Liver (tissue), 10 donors: ENCODE measurements at places on chromosomes 11 and 22.

GRCh38 chr11:21723678-21724077, 469.2 kb upstream of the ANO5 start:
- no peak for DNase-seq

GRCh38 chr22:36156515-36157419, 3.8 kb downstream of the APOL3 start:
- no peak for DNase-seq

DNA sequence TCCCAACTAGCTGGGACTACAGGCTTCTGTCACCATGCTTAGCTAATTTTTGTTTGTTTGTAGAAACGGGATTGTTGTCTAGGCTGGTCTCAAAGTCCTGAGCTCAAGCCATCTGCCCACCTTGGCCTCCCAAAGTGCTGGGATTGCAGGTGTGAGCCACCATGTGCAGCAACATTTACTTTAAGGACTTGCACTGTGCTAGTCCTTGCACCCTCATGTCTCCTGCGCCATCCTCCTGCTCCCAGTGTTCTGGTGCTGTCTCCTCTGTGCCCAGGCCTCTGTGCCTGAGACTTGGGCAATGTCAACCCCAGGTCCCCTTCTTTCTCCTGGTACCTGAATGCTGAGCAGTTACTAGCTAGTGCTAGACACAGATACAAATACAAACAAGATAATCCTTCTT, 26.7 kb downstream of the WEE1 start:
- no peak for DNase-seq

- DNase-seq, result no peak
Observed at GRCh38 chr11:110290591-110291334, 5.7 kb downstream of the RDX start.

- no peak for DNase-seq
Observed at GRCh38 chr11:111967649-111968048, 30.5 kb downstream of the DIXDC1 start.

GRCh38 chr22:37623075-37624016, 14.7 kb downstream of the GGA1 start:
- peak; percentile 76 for DNase-seq

DNA sequence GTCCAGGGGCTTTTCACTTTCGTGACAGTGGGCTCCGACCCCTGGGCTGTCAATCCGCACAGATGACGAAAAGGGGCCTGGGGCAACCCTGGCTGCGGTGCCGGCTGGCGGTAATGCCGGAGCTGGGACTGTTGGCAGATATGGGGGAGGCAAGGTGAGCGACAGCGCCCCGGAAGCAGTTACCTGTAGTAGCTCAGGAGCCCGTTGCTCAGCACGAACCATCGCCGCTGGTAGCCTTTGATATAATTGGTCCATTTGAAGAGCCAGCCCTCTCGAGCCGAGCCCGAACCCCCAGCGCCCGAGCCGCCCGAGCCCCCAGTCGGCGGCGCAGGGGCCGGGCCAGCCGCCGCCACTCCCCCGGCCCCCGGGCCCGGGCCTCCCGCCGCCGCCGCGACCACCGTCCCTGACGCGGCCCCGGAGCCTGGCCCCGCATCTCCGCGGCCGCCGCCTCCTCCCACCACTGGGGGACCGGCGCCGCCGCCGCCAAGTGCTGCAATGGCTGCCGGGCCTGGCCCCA, 396 bp downstream of the OSBP start:
- DNase-seq, result peak; percentile 67

GRCh38 chr11:859394-860131, 16.9 kb downstream of the TSPAN4 start:
- DNase-seq, result peak; percentile 84

DNA sequence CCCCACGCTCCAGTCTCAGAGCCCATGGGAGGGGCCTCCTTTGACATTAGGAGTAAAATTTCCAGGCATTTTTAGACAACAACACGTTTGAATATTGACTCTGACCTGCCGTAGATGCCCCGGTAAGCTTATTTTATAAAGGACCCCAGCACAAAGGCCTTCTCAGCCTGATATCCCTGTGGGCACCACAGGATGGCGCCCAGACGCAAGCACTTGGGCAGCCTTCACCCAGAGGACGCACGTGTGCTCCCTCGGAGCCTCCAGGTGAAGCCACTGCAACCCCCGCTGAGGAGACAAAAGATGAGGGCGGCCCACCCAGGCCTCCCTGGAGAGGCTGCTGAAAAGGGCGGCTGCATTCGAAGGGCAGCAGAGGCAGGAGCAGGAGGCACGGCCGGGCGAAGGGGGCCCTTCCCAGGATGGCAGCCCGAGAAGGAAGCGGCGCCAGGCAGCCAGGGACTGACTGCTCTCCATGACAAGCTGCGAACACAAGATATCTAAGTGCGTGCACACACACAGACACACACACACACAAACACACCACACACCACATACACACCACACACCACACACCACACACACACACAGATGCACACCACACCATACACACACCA, 15.2 kb upstream of the TH start:
- peak; percentile 44 for DNase-seq

GRCh38 chr11:1010551-1011319, 25.8 kb downstream of the MUC6 start:
- DNase-seq, result no peak

- no peak for DNase-seq
Observed at GRCh38 chr11:99383648-99384245, 363.0 kb downstream of the CNTN5 start.

GRCh38 chr22:38312261-38312800, 4.9 kb downstream of the CSNK1E start:
- DNase-seq, result no peak

GRCh38 chr11:122559734-122560382, 95.7 kb upstream of the UBASH3B start:
- DNase-seq, result no peak

- DNase-seq, result no peak
Observed at GRCh38 chr11:63612181-63612580, 2.1 kb downstream of the PLAAT3 start.

- DNase-seq, result no peak
Observed at GRCh38 chr11:72274435-72274834, 30.5 kb upstream of the PHOX2A start.

GRCh38 chr22:37026325-37026724, 6.8 kb downstream of the MPST start:
- DNase-seq, result no peak

GRCh38 chr11:93279851-93280347, 50.6 kb upstream of the DEUP1 start:
- no peak for DNase-seq

DNA sequence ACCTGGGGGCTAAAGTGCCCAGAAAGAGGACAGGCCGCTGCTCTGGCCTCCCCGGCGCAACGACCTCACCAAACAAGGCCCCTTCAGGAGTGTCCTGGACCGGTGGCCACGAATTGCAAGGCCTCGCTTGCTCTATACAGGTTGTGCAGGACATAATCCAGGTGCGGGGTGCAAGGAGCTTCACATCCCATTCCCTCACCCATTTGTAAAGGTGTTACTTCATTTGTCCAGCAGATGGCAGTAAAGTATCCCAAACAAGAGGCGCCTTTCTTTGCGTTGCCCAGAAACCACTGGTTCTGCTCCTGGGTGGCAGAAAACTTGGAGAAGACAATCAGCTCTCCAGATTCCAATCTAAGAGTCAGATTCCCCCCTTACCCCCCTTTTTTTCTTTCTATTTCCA, 35.9 kb upstream of the PRDM11 start:
- no peak for DNase-seq

GRCh38 chr22:33519071-33519973, 401.0 kb downstream of the LARGE1 start:
- peak; percentile 34 for DNase-seq

- no peak for DNase-seq
Observed at GRCh38 chr22:16955678-16956210, 52.3 kb downstream of the GAB4 start.

- no peak for DNase-seq
Observed at GRCh38 chr11:30917859-30918478, 331.8 kb upstream of the MPPED2 start.

DNA sequence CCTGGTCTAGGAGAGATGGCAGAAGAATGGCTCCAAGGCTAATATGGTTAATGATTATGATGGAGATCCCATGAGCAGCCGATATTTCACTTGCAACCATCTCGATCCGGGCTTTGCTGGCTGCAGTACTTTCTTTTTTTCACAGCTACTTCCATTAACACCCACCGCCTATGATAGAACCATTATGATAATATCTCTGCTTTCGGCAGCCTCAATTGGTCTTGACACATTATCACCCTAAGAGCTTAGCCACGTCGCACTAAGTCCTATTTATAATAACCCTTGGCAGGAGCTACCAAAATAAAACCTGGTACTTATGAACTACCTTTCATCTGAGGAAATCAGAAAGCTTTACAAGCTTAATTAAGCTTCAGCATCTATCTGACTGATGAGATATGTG, 7.6 kb upstream of the FJX1 start:
- DNase-seq, result no peak

DNA sequence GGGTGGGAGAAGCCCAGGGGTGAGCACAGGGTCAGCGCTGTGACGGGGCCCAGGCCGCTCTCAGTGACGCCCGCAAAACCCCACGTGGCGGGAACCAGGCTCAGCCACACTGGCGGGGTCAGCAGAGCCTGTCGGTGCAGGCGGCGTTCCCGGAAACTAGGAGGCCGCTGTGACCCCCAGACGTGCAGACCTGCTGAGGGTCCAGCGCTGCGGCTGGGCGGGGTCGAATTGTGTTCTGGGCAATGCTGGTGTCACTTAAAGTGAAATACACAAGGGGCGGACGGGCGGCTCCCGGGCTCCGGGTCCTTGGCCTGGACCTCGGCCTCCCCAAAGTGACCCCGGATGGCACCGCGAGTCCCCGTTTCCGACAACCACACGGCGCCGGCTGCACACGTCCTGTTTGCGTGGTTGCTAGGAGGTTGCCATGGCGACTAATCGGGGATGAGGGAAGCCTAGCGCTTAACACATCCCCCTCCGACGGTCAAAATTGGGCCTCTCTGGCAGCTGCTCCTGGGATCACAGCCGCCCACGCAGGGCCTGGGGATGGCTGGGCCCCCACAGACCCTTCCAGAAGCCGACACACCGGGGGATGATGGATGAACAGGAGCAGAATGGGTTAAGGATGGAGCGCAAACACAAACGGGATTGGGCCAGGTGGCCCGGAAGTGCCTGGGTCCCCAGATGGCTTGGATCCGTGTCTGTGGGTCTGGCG, 81.7 kb upstream of the PRR5 start:
- DNase-seq, result peak; percentile 54

- no peak for DNase-seq
Observed at GRCh38 chr11:72520815-72521214, 86.5 kb upstream of the CLPB start.

- no peak for DNase-seq
Observed at GRCh38 chr11:26862801-26863200, 131.1 kb upstream of the FIBIN start.

GRCh38 chr22:21657360-21658032, 8.3 kb upstream of the PPIL2 start:
- DNase-seq, result peak; percentile 76

DNA sequence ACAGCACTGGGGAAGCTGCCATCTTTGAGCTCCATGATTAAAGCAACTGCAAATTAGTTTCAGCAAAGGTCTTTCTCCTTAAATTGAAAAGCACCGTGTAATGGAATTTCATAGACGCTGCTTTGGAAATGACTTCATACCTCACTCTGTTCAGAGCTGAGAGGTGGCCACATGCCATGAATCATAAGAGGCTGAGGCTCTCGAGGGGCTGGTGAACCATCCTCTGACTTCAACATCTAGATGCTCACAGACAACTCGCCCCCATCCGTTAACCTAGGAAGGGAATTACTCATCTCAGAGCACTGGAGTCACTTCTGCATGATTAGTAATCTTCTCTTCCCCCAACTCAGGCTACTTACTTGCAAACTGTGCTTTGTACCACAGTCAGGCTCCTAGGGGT, 122.3 kb downstream of the RCN1 start:
- no peak for DNase-seq

GRCh38 chr11:19218216-19218615, 16.4 kb upstream of the CSRP3 start:
- no peak for DNase-seq

DNA sequence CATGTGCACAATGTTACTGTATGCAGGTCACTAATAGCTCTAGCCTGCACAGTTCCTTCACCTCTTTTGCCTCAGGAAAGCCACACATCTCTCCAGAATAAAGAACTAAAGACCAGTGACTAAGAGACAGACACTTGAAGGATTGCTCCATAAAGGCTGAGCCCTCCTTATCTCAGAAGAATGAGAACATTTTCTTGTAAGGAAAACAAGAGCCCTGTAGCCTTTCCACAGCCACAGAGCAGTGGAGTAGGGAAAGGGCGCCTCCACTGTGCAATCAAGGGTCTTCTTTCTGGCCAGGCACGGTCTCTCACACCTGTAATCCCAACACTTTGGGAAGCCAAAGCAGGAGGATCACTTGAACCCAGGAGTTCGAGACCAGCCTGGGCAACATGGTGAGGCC, 202.6 kb upstream of the TMEM45B start:
- DNase-seq, result no peak

- peak; percentile 43 for DNase-seq
Observed at GRCh38 chr22:39527481-39527961, 5.0 kb downstream of the RPS19BP1 start.

GRCh38 chr22:37235897-37236607, 8.0 kb downstream of the RAC2 start:
- DNase-seq, result no peak

- DNase-seq, result no peak
Observed at GRCh38 chr11:88619071-88619425, 281.5 kb upstream of the CTSC start.

DNA sequence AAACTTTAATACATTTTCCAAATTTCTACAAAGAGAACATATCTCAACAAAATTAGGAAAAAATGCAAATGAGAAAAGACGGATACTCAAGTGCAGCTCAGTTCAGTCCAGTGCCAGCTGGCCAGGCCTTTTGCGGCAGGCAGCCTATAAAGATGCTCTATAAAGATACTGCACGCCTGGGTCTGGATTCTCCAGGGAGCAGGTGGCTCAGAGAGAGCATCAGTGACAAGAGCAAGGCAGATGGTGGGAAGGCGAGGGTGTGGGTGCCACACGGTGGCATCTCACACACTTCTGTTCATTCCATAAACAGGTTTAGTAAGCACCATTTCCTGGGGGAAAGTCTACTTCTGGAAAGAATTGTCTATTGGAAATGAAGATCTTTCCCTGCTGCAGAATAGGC, 18.1 kb upstream of the SCN3B start:
- no peak for DNase-seq

DNA sequence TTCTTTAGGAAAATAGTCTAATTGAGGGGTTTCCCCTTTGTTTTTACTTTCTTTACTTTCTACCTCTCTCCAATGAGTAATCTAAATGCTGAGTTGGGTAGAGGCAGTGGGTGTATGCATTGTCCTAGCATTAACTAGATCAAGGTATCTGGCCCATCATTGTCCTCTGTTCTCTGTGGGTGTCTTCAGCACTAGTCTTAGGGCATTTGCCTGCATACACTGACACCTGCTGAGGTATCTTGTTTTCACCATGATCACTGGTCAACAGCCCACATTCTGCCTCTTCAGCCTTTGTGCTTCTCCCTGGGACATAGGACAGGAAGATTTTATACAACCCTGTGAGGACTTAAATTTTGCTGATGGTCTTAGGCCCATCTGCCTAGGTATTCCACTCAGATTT, 371.1 kb downstream of the RAB38 start:
- DNase-seq, result no peak
